ENCODE measurements at places on chromosomes 1 and 21. TPM values are rescaled to one million over a fixed set of nuclear protein-coding genes. Genes with fewer than 3 reads are reported as not detected.

- DNase-seq, result no peak
These were observed 1.3 kb upstream of the KCNN3 start for GRCh38 chr1:154871374-154871773.

GRCh38 chr1:160951443-160952128 lies 3.0 kb downstream of the ITLN2 start:
- DNase-seq, result peak; percentile 54

GRCh38 chr1:214552174-214552608 lies 789 bp upstream of the PTPN14 start:
- peak; percentile 63 for DNase-seq

KIF26B gene
- 3.9 TPM for total RNA-seq

GJB3 gene
- 266 TPM for total RNA-seq

DNA sequence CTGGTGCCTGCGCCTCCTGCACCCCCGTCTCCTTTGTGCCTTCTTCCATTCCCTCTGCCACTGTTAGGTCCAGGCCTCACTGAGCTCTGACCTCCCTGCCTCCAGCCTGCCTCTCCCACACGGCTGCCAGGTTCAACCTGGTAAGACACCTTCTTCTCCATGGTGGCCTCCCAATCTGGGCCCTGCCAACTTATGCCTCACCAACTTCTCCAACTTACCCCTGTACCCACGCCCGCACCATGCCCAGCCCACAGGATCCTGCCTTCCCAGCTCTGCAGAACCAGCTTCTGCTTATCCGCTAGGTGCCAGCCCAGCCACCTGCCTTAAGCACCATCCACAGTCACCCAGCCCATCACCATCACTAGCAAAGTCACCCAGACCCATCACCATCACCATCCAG lies 37.2 kb downstream of the PDE9A start:
- no peak for DNase-seq

DNA sequence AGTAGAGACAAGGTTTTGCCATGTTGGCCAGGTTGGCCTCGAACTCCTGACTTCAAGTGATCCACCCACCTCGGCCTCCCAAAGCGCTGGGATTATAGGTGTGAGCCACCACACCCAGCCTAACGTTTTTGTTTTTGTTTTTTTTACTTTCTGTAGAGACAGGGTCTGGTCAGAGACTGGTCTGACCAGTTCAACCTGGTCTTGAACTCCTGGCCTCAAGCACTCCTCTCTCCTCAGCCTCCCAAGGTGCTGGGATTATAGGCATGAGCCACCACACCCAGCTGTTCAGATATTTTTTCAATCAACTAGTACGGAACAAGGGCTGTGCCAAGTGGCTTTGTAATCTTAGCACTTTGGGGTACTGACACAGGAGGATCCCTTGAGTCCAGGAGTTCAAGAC lies 209.5 kb downstream of the RERE start:
- no peak for DNase-seq

GRCh38 chr1:167678422-167678821 lies 43.4 kb upstream of the MPZL1 start:
- DNase-seq, result peak; percentile 77

DNA sequence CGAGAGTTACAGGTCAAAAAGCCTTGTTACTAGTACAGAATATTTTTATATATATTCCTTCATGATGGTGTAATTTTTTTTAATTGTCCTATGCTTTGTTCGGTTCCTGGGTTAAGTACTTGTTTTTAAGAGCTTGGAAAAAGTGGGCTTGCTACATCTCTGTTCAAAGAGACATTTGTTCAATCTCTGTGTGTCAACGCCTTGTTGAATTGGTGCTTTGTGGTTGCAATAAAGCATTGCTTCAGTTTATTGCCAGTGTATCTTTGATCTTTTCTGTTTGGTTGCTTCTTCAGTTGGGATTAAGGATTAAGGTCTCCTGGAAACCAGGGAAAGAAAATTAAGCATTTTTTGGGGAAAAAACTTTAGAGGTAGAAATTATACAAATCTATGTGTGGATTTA lies 47.7 kb upstream of the DNASE2B start:
- DNase-seq, result no peak

- no peak for DNase-seq
These were observed 180.2 kb downstream of the HIVEP3 start for GRCh38 chr1:41738475-41738874.

- no peak for DNase-seq
These were observed 1.6 kb upstream of the SHC1 start for GRCh38 chr1:154972213-154972516.

DNA sequence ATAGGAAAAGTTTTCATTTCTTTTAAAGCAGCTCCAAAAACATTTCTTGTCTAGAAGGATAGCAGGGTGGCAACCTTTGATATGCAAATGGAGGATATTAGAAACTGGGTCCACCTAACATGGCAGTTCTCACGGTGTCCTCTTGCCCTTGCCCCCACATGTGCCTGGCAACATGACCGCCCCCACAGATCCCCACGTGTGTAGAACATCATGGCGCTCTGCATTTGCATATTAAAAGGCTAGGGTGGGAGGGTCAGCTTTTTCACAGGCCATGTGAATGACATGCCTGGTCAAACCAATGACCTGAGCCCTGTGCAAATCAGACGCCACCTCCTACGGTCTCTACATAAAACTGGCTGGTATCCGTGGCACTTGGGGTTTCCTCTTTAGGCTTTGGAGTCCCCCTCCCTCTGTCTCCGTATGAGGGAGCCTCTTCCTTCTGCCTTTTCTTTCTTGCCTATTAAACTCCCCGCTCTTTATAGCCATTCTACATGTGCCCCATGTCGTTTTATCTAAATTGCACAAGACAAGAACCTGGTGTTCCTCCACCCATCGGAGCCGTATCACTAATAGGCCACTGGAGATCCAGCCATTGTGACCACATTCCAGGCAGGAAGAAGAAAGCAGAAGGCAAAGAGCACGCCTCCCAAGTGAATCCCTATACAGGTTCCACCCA lies 71.3 kb downstream of the WDR4 start:
- DNase-seq, result no peak

KCNE2 gene
- total RNA-seq, result not detected

CD101 gene
- 0.46 TPM for total RNA-seq

DNA sequence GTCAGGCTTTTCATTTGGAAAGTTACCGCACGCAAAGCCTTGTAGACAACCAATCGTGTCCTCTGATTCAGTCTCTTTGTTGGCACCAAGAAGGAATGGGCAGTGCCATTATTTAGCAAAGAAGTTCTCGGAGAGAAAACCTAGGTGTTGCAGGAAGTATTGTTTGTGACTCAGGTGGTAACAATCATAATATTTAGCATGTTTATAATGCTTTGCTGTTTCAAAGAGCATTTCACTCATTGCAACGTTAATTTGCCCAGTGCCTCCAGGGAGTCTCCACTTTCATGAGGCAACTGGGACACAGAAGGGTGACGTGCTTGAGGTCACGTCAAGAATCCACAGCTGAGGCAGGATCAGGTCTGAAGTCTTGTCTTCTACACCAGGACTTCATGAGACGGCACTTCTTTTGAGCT lies 31.4 kb downstream of the STPG1 start:
- peak; percentile 10 for DNase-seq

- no peak for DNase-seq
These were observed 373.0 kb upstream of the ADAMTS5 start for GRCh38 chr21:27339902-27340301.

- no peak for DNase-seq
These were observed 98.5 kb downstream of the RERE start for GRCh38 chr1:8718850-8719361.

DNA sequence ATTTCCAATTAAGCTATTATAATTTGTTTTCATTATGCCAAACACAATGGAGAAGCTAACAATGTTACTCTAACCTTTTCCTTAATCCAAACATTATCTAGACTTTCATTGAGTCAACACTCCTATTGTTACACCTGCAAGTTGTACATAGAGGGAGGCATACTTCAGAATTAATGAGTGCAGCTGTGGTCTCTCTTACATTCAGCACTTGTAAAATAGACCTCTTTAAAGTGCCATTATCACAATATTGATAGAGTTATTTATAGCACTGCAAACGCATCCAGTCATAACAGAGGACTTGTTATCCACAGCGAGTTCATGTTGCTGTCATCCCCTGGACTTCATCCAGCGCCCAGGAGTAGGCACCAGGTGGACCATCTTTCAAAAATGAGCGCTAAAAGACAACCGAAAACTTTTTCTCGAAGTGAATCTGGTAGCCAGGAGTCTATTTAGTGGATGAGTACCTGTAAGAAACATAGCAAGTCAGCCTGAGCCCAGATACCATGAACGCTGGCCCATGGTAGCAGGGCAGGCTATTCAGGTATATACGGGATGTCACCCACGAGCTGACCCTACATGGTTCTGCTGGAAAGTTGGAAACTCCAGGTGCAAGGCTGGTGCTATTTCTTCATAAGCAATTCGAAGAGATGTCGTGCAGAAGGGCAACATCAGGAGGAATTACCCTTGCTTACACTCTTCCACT lies 70.6 kb upstream of the NFIA start:
- no peak for DNase-seq

- DNase-seq, result no peak
These were observed 1300.0 kb downstream of the PLA2G4A start for GRCh38 chr1:188128761-188129160.

HLCS gene
- 3.1 TPM for total RNA-seq

E2F2 gene
- total RNA-seq, result 11.8 TPM

CACNA1S gene
- 0.04 TPM for total RNA-seq

DNA sequence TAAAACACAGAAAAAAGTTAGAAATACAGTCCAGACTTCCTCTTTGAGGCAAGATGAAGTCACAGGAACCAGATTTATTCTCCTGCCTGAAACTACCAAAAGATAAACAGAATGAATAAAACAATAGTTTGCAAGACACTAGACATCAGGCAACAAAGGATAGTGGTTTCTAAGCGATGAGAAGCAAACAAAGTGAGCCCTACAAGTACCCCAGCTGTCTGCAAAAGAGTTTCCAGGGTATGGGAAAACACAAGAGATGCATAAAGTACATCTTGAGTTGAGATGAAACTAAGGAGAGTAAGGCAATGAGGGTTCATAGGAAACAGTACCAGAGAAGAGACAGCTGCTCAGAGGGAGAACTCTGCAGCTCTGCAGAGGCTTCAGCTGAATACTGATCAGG lies 83.3 kb upstream of the COL24A1 start:
- no peak for DNase-seq

- no peak for DNase-seq
These were observed 16.6 kb downstream of the NPL start for GRCh38 chr1:182806015-182806678.

- DNase-seq, result no peak
These were observed 28.7 kb downstream of the ACBD3 start for GRCh38 chr1:226157761-226158316.

DNA sequence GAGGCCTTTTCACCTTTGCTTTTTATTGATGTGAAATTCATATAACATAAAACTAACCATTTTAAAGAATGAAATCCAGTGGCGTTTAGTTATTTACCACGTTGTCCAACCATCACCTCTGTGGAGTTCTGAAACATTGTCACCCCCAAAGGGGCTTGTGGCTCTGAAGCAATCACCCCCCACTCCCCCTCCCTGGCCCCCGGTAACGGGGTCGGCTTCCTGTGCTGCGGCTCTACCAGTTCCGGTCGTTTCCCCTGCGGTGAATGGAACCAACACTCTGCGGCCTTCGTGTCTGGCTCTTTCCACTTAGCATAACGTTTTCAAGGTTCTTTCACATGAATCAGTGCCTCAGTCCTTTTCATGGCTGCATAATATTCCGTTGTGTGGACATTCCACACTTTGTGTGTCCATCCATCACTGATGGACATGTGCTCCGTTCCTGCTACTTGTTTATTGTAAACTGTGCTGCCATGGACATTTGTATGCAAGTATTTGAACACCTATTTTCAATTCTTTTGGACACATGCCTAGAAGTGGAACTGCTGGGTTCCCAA lies 1.8 kb upstream of the ISG15 start:
- no peak for DNase-seq

DYNLT5 gene
- total RNA-seq, result 0.97 TPM

DNA sequence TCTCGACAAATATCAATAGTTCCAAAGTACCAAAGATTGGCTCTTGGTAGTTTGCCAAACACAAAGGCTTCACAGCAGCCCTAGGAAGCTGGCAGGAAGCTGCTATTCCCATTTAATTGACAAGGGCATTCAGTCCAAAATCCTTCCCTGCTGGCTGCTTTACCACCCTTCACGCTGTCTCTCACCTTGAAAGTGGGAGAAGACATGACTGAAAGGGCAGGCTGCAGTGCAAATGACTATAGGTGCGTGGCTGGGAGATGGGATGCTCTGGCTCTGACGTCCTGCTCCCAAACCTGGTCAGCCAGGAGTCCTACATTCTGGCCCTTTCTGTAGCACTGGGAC lies 3.8 kb upstream of the CSF1 start:
- DNase-seq, result no peak

DNA sequence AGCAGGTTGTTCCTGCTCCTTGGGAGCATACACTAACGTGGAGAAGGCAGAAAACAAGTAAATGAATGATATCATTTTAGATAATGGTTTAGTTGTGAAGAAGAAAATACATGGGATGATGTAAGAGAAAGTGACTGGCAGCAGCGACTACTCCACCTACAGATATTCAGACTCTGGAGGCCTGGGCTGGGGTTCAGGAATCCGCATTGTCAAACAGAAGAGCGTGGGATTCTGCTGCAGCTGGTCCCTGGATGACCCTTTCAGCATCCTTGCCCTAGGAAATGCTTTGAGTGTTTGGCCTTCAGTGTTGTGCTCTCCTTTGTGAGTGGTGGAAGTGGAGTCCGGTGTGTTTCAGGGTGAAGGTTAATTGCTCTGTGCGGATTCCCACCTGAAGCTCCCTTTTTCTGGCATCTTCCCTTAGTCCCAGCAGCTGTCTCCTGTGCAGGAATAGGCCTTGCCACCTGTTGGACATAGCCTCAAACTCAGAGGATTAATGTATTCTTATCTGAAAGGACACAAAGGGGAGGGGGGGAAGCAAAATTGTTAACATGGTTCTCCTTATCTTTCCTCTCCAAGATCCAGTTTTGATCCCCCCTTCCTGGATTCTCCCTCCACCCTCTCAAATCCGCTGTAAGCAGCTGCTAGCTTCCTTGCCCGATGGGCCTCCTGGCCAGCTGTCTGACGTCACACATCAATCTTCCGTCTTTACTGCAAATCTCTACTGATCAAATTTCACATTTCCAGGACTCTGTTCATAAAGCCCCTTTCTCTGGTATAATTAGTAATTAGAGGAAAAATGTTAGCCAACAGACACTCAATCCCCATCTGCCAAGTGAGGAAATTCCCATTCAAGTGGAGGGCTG lies 68.3 kb upstream of the SPAG17 start:
- DNase-seq, result no peak

RGS16 gene
- 1.2 TPM for total RNA-seq

FNDC10 gene
- 12.4 TPM for total RNA-seq

CRP gene
- total RNA-seq, result not detected

DNA sequence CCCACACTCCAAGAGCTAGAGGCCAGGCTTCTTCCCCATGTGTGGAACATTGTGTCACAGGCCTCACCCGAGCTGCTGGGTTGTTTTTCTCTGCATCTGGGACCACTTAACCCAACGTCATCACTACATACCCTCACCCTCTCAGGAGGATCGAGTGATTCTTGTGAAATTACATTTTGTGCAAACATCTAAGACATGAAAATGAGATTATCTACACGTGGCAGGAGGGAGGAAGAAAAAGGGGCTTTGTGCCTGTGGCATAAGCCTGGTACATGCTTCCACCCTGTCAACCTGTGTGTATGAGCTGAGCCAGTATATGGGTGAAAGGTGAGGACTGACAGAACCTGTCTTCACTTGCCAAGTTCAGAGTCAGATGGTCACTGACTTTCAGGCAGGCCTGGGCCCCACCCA lies 1.6 kb downstream of the CPT2 start:
- peak; percentile 46 for DNase-seq

Data from lower leg skin (tissue), 4 donors.